ENCODE measurements at places on chromosomes 11 and 22. TPM values are rescaled to one million over a fixed set of nuclear protein-coding genes. Genes with fewer than 3 reads are reported as not detected.

DNA sequence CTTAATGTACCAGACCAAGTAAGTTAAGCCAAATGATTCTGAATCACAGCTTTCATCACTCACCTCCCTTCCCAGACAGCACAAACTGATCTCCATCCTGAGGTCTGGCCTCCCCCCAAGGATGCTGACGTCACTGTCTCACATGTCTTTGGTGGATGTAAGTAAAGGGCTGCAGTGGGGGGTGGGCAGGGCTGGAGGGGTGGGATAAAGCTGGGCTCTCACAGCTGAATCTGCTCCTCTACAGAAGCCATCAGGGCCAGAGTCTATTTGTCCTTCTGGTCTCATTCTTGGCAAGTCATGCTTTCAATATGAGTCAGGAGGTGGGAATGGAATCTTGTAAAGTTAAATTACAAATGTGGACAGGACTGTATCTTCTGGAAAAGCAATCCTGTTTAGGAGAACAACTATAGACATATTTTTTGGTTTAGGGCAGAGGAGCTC lies 32.7 kb downstream of the P4HA3 start:
- peak; percentile 78 for DNase-seq

GRCh38 chr11:97544431-97544830 lies 1154.6 kb downstream of the JRKL start:
- no peak for DNase-seq

The PRODH gene
- total RNA-seq = 5.0 TPM

DNA sequence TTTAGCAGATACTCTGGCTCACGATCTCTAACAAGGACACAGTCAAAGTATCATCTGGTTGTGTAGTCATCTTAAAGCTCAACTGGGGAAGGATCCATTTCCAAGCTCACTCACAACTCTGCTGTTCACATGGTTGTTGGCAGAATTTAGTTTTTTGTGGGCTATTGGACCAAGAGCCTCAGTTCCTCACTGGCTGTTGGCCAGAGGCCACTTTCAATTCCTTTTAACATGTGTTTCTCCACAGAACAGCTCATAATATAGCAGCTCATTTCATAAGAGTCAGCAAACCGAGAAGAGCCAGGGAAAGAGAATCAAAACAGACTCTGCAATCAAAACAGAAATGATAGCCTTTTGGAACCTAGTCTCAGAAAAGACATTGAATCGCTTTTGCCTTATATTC lies 22.6 kb downstream of the IZUMO1R start:
- DNase-seq = no peak

The PICK1 gene
- total RNA-seq = 31.6 TPM

DNA sequence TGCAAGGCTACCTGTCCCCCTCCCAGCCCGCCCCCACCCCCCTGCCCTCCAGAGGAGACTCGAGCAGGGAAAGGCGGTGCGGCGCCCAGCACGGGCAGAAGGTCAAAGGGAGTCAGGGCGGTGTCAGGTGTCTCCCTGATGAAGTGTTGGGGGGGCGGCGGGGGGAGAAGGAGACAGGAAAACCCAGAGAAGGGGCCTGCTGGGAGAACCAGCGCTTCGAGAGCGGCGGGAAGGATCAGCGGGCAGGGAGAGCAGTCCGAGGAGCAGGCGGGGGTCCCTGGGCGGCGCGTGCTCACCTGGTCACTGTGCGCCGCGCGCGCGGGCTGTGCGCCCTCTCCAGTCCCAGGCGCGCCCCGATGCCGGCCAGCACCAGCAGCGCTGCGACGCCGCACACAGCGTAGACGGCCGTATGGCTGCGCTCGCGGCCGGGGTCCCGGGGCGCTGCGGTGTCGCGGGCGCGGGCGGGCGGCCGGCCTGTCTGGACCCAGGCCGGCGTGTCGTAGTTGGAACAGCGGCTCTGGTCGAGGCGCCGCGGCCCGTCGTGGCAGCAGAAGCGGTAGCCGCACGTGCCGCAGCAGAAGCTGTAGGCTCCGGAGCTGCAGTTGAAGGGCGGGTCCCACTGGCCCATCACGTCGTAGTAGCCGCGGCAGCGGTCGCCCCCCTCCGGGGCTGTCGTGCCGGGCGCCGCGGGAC lies 886 bp downstream of the SHISA8 start:
- DNase-seq = no peak

GRCh38 chr11:43825217-43825816 lies 55.3 kb upstream of the ALKBH3 start:
- peak; percentile 42 for DNase-seq

- no peak for DNase-seq
These were observed 10.0 kb downstream of the DTX4 start for GRCh38 chr11:59181746-59182456.

- DNase-seq = no peak
These were observed 29.5 kb downstream of the TREH start for GRCh38 chr11:118649941-118650340.

DNA sequence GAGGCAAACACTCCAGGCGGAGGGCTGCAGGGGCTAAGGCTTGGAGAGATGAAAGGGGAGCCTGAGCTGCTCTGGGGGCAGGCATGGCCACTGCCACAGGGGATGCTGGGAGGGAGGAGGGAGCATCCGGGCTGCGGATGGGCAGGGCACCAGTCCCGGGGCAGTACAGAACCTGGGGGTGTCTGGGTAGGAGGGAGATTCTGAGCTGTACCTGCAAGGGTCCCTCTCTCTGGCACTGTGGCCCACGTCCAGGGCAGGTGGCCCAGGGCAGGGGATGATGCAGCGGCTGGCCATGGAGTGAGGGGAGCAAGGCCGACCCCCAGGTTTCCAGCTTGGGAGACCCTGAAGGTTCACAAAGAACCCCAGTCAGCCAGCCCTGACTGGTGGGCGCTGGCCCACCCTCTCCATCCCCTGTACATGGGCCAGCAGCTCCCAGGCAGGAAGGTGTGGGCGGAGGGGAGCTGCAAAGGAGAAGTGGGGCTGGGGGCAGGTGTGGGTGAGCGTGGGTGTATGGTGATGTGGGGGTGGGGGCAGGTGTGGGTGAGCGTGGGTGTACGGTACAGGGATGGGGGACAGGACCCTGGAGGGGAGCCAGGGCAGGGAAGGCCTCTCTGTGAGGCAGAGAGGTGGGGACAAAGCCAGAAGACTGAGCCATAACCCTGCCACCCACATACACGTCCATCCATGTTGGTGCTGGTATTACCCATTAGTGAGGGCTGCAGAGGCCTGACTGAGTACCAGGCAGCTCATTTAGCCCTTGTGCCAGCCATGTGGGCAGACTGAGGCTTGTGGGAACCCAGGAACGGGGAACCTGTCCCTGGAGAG lies 2.2 kb upstream of the TNFRSF13C start:
- no peak for DNase-seq

DNA sequence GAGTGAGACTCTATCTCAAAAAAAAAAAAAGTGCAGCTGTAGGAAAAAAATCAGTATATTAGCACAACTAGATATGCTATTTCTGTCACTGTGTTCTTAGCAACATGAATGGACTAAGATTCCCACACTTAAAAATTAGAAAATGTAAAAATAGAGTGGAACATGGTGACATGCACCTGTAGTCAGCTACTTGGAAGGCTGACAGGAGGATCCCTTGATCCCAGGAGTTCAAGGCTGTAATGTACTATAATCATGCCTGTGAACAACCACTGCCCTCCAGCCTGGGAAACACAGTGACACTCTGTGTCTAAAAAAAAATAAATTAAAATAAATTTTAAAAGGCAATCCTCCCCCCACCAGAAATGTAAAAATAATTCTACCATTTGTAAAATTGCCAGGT lies 29.8 kb downstream of the PICALM start:
- DNase-seq = no peak

The AIFM3 gene
- total RNA-seq = 2.8 TPM

GRCh38 chr11:88411265-88411664 lies 73.7 kb upstream of the CTSC start:
- DNase-seq = peak; percentile 91

The TTC38 gene
- total RNA-seq = 8.4 TPM

The DEUP1 gene
- under 0.01 TPM for total RNA-seq

- DNase-seq = peak; percentile 60
These were observed 44.4 kb upstream of the CLMP start for GRCh38 chr11:123239191-123240150.

- DNase-seq = no peak
These were observed 110.7 kb downstream of the RPL27A start for GRCh38 chr11:8793114-8793777.

DNA sequence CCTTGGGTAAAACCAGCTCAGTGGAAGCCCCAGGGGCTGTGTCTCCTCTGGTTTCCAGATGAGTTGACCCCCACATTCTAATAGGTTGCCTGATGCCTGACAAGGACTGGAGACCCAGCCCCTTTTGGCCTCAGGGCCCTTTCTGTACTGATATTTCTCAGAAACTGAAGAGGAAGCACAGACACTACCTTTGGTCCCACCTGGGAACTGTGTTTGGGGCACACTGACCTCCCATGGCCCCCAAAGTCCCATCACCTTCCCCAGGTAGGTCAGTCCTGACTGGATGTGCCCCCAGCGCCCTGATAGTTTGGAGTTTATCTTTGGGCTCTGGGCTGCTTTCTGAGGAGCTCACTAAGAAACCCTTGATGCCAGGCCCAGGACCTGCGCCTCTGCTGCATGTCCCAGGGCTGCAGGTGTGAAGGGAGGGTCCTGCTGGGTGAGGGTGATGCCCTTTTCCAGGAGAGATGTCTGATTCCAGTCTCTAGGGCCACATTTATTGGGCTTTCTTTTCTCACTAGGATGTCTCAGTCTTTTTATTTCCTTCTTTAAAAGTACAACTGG lies 106.7 kb downstream of the GGTLC2 start:
- DNase-seq = no peak

- no peak for DNase-seq
These were observed 17.7 kb downstream of the MOV10L1 start for GRCh38 chr22:50107529-50107928.

DNA sequence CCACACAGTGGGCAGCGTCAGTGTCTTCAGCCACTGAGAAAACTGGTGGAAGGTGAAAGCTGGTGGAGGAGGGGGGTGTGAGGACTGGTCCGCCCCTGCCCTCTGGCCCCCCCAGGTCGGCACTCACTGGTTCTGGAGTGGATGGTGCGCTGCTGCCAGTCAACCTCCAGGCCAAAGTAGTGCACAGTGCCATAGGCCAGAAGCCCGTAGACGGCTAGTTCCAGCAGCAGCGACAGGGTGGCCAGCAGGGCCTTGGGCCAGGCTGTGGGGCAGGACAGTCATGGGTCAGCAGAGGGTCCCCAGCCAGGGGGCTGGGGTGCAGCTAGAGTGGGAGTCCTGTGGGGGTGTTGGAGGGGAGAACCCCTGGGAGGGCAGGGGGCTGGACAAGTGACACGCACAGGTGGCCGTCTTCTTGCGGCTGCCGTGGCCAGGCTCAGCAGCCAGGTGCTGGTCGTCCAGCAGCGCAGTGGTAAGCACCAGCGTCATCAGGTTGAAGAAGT lies 2.2 kb downstream of the LMF2 start:
- DNase-seq = no peak

DNA sequence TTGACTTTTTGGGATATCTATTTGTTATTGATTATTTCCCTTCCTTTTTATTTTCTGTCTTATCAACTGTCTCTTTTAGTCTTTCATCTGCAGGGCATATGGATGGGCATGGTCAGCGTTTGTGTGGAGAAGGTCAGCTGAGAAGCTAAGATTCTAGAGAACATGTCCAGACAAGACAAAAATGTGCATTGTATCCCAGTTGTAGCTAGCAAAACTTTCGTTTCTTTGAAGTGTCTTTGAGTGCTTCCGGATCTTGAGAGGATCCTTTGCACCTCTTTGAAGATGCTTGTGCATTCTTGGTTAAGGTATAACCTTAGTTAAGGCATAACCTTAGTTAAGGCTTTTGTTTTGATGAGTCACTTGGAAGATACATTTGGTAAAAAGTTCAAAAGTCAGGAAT lies 329.9 kb upstream of the LRRC4C start:
- DNase-seq = peak; percentile 61

The GLYAT gene
- not detected for total RNA-seq

The MMP10 gene
- 4.2 TPM for total RNA-seq

The GDPD5 gene
- 0.13 TPM for total RNA-seq

DNA sequence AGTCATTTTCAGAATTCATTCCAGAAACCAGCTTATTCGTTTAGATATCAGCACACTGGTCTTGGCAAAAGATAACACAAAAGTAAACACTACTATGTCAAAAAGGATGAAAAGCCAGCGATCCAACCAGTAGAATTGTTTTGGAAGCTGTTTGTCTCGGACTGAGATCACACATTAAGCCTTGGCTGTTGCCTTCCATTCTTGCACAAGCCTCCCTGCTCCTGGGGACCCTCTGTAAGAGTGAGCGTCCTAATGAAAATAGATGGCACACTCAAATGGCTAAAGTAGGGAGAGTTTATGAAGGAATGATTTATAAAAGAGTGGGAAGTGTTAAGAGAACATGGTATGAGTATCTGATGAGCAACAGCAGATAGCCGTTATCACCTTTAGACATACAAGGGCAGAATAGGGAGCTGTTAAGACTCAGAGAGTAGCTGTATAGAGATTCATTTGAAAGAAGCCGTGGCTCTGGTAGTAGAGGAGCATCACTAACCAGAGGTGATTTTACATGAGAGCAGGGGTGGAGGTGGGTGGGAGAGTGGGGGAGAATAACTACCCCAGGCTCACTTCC lies 25.2 kb downstream of the PDE3B start:
- DNase-seq = no peak

DNA sequence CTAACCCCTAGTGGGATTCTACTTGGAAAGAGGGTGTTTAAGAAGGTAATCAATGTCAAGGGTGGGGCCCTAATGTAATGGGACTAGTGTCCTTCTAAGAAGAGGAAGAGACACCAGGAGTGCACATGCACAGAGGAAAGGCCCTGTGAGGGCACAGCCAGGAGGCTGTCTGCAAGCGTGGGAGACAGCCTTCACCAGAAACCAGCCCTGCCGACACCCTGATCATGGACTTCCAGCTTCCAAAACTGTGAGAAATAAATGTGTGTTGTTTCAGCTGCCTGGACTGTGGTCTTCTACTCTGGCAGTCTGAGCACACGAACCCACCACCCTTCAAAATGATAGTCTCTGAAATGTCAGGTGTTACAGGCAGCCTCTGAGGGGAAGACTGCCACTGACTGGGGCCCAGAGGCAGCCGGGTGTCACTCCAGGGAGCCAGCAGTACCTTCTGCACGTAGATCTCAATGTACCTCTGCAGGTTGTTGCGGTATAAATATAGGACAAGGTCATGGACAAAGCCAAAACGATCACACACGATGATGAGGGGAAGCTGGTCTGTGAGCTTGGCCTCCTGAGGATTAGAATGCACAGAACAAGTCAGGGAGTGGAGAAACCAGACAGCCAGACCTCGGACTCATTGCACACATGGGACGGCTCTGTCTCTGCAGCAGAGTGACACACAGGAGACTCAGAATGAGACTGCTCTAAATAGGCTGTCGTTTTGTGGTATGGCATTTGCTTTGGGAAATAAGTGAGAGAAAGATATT lies 43.9 kb upstream of the SLC25A1 start:
- DNase-seq = no peak
